ENCODE measurements at places on chromosomes 6 and 20.
A peak's percentile ranks its signal among the peaks of the same experiment; 100 is the strongest.

GRCh38 chr20:53755733-53756531, 162.3 kb upstream of the ZNF217 start:
- DNase-seq: no peak

GRCh38 chr6:135796643-135797305, 54.7 kb upstream of the PDE7B start:
- DNase-seq: no peak

DNA sequence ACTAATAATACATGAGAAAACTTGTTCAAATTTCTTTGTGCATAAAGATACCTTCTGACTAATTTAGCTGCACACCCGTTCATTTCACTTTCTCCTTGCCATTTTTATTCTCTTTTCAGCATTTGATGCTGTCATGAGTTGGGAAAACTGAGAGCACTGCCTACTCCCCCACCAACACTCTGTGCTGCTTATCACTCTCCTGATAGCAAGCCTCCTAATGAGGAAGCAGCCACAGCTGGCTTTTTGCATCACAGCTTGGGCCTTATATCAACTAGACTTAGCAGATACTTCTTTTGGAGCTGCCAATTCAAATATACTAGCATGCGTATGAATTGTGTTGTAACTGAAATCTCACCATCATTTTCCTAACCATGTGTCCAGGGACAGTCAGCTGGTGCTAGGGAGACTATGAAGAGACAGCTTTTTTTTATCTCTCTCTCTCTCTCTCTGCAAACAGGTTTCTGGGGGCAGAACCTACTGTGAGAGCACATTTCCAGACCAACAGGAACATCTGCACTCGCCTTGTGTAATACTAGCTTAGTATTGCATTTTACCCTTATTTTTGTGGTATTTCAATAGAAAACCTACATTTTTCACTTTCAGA, 699.0 kb downstream of the KHDRBS2 start:
- no peak for DNase-seq

DNA sequence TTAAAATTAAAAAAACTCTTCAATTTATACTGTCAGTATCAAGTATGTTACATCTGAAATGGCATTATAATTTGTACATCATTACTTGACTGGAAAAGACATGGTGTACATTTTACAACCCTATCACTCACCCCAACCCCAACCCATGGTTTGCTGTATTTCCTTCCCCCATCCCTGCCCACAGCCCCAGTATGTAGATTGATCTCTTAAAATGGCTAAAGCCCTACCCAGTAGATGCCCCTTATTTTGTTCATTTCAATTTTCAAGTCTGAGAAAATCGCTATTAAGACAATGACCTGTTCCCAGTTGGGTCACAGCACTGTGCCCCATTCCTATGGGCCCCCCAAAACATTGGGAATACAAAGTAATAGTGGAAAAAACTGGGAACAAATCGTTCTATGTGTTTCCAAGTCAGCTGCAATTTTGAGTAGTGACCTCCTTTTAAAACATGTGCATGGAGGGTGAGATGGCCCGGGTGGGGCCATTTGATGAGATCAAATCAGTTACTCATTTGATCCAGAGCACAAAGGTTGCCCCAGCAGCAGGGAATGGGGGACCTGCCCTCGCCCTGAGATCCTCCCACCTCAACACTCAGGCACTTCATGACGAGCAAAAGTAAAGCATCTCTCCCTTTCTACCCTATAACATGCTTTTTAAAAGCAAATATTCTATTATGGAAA, 13.3 kb downstream of the EZR start:
- DNase-seq: no peak

GRCh38 chr20:40583636-40584035, 105.4 kb downstream of the MAFB start:
- DNase-seq: no peak

- DNase-seq: no peak
Observed at GRCh38 chr6:20686142-20686541, 151.9 kb downstream of the CDKAL1 start.

GRCh38 chr6:111993342-111993741, 60.6 kb upstream of the CCN6 start:
- DNase-seq: peak; percentile 33

- no peak for DNase-seq
Observed at GRCh38 chr6:108947114-108947854, 99.1 kb downstream of the ARMC2 start.

GRCh38 chr20:47216819-47217410, 139.6 kb downstream of the ZMYND8 start:
- DNase-seq: no peak

GRCh38 chr6:34349211-34349610, 43.3 kb downstream of the NUDT3 start:
- no peak for DNase-seq

- DNase-seq: no peak
Observed at GRCh38 chr20:63690003-63690897, 6.2 kb upstream of the TNFRSF6B start.

GRCh38 chr6:92688342-92688741, 731.0 kb downstream of the EPHA7 start:
- DNase-seq: no peak

- no peak for DNase-seq
Observed at GRCh38 chr6:1316489-1316971, 4.6 kb downstream of the FOXQ1 start.

- no peak for DNase-seq
Observed at GRCh38 chr6:5133943-5134342, 48.8 kb downstream of the PPP1R3G start.

- DNase-seq: no peak
Observed at GRCh38 chr6:71204741-71205140, 83.9 kb upstream of the OGFRL1 start.

GRCh38 chr6:52591832-52592231, 15.0 kb upstream of the TRAM2 start:
- no peak for DNase-seq

DNA sequence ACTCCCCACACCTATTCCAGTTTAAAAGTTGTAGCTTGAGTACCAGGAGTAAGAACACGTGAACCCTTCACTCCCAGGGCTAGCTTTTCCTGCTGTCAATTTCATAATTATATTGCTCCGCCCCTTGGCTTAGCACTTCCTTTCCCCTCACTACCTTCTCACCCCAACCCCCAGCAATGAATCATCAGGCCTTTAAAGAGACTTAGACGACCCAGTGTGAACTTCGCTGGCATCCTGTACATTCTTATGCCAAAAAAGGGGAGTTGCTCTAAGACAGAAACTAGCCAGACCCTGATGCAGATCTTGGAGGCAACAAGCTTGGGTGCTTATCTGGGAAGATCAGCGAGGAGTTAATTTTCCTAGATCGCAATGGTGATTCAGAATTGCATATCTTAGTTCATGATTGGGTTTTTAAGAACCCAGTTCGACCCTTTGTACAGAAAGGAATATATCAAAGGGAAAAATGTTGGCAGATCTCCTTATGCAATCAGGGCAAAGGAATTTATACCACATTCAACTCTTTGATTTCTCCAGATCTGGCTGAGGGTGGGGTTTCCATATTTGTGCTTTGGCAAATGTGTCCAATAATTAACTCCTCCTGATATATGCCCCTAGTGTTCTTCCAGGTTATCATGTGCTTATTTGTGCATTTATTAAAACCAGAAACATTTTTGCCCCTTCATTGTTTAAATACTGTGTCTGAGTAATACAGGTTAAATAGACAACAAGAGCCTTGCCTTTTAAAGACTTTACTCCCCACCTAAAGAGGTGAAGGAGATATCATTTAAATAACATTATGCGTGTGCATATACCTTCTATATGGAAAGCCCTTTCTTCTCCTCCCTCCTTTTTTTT, 8.1 kb upstream of the ATXN1 start:
- peak; percentile 34 for DNase-seq

DNA sequence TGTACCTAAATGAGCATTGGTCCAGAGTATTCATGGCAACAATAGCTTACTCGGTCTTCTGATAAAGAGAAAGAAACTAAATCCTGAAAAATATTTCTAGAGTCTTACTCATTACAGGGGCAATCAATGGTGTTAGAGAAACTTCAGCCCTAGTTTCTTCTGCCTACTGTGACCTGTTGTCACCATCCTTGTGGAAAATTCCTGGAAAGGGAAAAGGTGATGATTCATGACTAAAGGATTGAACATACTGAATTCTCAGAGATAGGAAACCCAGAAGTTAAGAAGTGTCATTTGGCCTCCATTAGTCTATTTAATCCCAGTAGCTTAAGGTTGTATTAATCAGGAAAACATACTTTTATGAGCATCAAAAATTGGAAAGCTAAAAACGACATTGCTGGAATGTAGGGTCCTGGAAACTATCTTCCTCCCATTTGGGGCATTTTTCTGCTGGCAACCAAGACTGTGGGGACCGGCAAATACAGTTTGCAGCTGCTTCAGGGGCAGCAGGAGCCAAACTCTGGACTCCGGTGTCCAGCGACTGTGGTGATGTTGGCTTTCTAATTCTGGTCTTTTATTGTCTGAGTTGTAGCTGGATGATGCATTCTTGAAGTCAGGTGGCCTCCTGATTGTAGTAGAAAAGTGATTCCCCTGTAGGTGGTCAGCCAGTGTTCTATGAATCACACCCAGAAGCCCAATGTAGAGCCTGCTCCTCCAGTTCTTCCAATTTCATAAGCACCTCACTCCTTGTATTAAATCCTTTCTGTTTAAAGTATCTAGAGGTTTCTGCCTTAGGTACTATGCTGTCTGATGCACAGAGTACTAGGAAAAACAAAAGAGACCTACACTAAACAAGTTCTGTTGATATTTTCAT, 67.6 kb downstream of the LCA5 start:
- no peak for DNase-seq

- DNase-seq: no peak
Observed at GRCh38 chr6:79232696-79233462, 1.6 kb downstream of the HMGN3 start.

GRCh38 chr20:23228912-23229311, 121.7 kb upstream of the NXT1 start:
- no peak for DNase-seq

DNA sequence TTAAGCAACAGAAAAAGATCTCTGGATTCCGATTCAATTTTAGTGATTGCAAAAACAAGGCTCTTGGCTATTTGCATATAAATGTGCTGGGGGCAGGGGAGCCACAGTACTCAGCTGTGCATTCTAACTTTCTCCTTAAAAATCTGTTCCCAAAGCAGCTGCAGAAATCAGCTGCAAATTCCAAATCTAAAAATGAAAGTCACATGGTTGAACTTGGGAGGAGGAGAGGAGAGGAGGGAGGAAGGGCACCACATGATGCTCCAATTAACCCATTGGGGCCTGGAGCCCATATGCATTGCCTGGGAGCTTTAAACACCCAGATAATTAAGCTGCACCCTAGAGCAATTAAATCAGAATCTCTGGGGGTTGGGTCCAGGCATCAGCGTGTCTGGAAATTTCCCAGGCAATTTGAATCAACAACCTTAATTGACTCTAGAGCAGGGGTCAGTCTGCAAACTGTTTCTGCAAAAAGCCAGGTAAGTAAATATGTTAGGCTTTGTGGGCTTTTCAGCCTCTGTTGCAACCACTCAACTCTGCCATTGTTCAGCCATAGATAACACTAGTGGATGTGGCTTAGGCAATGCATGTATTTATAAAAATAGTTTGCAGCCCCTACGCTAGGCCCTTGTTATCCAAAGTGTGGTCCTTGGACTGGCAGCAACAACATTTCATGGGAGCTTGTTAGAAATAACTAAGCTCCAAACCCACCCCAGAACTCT, 508.1 kb downstream of the KIF16B start:
- DNase-seq: no peak

GRCh38 chr6:8803181-8803760, 367.9 kb upstream of the SLC35B3 start:
- DNase-seq: no peak

DNA sequence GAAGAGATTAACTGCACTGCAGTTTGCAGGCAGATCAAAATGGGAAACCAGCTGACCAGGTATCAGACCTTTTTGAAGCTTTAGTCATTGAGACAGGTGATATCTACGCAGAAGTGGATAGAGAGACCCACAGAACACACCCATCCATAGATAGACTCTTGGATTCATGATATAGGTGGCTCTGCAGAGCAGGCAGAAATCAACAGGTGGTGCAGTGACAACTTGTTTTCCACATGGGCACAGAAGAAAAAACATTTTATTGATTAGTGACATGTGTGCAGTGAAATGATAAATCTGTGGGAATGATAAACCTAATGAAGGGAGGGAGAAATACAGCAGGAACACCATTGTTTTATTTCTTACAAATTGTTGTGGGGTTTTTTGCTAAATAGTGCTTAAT, 45.2 kb downstream of the NUDT3 start:
- DNase-seq: no peak

GRCh38 chr6:95133578-95133977, 443.8 kb upstream of the MANEA start:
- DNase-seq: no peak

DNA sequence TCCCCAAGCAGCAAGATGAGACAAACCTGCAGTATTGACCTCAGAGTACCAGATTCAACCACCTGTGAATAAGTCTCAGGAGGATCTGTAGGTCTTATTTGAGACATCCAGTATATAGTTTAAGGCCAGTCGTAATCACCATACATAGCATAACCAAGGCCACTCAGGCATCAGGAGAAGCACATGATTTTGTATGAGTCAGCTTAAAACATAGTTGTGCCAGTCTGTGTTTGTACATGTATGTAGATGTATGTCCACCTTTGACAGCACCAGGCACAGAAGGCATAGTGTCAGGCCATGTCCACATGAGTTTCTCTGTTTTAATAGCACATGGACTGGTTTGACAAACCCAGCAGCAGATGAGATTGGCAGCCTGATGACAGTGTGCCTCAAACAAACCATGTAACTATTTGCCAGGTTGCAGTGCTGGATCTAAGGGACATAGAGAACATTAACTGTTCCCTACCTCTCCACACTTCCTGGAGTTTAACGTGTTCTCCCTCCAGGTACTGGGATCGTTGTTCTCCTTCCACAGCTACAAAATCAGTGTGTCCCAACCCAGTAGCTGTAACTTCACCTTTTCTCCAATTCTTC, 8.6 kb upstream of the ASIP start:
- DNase-seq: no peak

- peak; percentile 56 for DNase-seq
Observed at GRCh38 chr6:143941852-143942627, 66.0 kb downstream of the PLAGL1 start.

- no peak for DNase-seq
Observed at GRCh38 chr6:52505726-52506409, 71.0 kb downstream of the TRAM2 start.

Data from CD4-positive, alpha-beta T cell (primary cell).